ENCODE measurements at places on chromosomes 7 and 10.

DNA sequence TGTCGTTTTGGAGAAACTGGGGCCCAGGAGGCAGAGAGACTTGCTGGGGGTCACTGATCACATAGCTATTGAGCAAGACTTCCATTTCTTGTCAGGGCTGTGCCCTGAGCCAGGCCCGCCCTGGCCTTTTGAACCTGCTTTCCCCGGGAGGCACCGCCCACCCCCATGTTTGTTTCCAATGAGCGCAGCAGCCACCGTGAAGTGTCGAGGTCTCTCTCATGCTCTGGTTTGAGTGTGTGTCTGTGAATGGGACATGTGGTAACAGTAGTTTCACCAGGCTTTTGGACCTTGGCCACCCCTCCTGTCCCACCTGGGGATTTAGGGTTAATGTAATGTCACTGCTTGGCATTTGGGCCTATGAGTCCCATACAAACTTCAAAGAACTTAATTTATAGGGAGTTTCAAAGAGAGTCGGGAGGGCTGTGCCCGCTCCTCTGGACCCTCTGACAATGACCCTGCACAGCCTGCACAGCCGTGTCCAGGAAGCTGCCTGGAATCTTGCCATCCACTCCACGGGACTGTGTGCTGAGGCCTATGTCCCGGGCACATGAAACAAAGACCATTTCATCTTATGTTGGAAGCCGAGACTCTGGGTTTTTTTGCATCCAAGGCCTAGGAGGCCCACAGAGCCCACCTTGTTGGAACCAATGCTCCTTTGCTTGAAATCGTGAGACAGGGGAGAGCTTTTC is 6.3 kb downstream of the PRF1 start:
- no peak for DNase-seq

DNA sequence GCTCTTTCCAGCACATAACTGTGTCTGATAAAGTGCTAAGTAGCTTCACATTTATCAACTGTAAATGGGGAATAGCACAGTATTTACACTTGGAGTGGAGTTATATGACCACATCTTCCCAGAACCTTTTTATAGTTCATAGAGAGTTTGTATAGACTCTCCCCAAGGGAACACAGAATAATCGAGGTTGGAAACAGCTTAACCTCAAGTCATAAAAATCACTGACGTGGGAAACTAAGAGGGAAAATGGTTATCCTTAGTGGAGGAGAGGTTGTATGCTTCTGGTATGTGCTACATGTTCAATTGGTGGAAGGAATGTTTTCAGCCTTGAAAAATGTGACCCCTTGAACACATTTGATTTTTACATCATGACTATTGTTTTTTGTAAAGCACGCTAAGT is 167.9 kb upstream of the KIAA1217 start:
- no peak for DNase-seq

DNA sequence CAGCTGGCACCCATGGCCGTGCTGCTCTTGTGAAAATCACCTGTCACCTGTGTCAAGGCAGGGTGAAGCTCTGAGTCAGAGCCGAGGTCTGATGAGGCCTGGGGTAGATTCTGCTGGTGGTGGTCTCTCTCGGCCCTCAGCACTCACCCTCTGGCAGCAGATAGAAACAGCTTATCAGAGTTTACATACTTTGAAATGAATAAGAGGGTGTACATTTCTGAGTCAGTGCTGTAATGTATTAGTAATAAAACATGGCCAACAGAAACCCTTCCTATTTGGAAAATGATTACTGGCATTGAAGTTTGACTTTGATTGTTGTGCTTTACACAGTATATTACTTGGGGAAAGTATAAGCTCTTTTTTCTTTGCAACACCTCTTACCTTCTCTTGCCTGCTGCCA is 228.8 kb downstream of the SNX10 start:
- no peak for DNase-seq

DNA sequence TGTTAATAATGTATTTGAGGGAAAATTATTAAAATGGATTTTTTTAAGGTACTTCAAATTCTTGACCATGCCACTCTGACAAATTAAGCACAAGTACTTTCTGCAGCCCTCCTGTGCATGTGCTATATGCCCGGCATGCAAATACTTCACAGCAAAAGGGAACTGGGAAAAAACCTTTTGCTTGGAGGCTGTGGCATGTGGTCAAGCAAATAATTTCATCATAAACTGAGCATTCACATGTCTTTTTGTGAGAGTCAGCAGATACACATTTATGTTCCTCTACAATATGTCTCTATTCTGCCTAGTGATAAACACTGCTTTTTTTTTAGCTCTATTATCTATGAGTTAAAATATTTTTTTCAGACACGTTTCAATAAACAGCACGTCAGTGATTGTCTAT is 53.7 kb upstream of the SEMA3A start:
- no peak for DNase-seq

DNA sequence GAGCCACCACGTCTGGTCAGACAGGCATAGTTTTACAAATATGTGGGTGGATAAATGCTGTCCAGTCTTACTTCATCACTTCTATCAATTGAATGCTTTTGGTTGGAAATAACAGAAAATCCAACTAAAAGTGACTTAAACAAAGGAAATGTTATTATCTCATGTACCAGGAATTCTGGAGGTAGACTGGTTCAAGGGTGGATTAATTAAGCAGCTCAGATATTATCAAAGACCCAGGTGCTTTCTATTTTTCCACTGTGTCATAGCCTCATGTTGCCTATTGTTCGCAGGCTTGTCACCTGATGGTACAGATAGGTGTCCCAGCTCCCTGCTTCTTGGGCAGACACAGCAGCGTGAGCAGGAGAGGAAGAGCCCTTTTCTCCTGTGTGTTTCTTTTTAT is 156.1 kb upstream of the CTBP2 start:
- no peak for DNase-seq
